ENCODE measurements at places on chromosomes 16 and 17.

DNA sequence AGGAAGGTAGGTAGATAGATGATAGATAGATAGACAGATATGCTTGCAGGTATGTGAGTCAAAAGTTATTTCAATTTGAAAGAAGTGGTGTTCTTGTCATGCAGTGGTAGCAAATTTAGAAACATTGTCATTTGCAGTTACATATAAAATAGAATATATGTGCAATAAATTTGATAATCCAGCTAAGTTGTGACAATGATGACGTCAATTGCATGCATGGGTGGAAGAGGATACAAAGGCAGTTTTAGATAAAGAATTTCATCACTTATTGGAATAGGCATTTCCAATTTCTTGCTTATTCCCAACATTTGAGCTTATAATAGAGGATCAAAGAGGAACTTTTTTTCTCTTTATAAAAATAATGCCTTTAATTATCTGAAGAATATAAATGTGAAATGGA is 99.2 kb upstream of the KCNJ16 start:
- no peak for DNase-seq

GRCh38 chr16:49505556-49505955 is 132.0 kb downstream of the C16orf78 start:
- DNase-seq = no peak

- no peak for DNase-seq
These were observed 231.1 kb upstream of the TBX2 start for GRCh38 chr17:61168506-61168905.

DNA sequence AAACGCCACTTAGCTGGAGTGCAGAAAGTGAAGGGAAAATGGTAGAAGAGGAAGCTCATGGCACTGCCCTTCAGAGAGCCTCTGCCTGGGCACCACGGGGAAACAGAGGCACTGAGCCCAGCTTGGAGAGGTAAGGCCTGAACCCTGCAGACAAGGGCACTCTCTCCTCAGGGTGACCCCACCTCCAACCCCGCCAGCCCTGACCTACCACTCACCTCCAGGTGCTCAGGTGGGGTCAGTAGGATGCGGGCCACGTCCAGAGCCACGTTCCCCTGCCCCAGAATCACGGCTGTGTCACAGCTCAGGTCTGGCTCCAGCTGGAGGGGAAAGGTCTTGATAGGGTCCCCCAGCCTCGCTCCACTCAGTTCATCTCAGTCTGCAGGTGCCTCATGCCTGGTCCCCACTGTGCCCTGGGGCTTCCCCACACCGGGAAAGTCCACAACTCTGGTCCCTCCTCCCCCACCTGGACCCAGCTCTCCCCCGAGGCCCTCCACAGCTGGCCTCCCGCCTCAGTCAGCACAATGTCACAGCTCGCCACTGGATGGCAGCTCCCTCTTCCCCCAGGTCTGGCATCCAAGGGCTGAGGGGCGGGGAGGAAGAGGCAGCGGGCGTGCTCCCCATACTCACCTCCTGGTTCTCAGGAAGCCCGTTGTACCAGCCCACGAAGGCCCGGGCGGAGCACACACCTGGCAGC is 6.0 kb upstream of the GRIN2C start:
- DNase-seq = no peak

- DNase-seq = no peak
These were observed 376.3 kb downstream of the CNTNAP4 start for GRCh38 chr16:76653390-76654026.

- no peak for DNase-seq
These were observed 25.9 kb downstream of the RNF43 start for GRCh38 chr17:58391302-58391984.

DNA sequence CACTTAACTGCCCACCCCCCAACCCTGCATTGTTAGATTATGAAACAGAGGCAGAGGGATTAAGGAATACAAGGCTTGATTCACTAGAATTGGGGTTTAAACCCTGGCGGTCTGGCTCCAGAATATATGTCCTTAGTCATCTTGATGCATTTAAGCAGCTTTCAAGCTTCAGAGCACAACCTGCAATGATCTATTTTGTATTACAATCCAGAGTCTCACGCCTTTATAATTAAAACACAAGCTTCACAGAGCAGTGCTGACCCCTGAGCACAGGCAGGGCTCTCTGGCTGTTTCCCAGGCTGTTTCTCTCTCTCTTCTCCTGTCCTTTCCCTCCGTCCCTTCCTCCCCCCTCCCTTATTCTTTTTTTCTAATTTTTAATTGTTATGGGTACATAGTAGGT is 209.1 kb downstream of the SPECC1 start:
- no peak for DNase-seq

GRCh38 chr17:57586196-57586740 is 158.8 kb downstream of the CCDC182 start:
- no peak for DNase-seq

- no peak for DNase-seq
These were observed 69.6 kb upstream of the ATP2A3 start for GRCh38 chr17:4033751-4034251.

GRCh38 chr17:50816271-50816670 is 19.1 kb upstream of the WFIKKN2 start:
- DNase-seq = no peak

DNA sequence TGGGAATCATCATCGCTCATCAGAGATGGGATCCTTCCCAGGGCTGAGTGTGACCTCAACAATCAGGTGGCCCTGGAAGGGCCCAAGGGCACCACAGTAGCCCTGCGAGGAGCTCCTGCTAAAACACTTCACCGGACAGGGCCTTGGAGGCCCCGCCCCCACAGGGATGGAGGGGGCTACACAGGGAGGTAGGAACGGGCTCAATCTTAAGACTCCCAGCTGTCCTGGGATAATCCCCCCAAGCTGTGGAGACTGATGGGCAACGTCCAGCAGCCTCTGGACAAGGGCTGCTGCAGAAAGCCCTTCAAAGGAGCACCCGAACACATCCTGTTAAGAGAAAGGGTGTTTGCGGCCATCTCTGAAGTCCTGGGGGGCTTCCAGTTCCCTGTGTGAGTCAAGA is 60.4 kb downstream of the ZNF423 start:
- no peak for DNase-seq

DNA sequence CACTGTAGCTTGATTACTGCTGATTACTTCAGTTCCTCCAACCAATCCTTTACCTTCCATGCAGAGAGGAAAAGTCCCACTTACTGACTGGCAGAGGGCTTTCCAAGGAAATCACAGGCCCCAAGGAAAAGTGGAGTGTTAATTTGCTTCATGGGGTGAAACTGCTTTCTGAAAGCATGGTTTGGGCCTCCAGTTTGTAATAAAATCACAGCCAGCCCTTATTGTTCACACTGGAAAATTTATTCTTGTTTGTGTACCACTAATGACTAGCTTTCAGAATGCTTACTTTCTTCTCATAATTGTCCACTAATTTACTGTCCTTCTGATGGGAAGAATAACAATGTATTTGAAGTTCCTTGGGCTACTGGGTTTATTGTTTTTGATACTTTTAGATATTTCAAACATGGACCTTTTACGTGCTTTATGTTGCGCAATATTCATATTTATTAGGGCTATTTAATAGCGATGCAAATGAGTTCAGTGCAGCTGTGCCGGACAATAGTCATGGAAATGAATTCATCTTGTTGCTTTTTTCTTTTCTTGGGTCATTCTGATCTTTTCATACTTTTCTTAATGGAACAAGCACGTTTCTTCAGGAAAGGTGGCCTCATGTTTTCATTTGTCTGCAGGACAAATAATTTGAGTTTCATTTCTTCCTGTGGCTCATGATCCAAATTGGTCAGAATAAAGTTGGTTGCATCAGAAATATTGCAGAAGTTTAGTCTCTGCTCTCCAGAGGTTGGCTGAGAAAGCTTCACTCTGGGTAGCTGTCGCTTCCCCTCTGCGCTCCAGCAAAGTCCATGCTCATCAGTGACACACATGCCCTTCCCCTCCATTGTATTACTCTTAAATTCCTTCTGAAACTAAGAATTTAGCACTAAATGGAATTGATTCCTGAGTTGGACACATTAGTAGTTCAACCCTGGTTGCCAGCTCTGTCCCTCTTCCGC is 128.7 kb downstream of the PRKCA start:
- DNase-seq = no peak

DNA sequence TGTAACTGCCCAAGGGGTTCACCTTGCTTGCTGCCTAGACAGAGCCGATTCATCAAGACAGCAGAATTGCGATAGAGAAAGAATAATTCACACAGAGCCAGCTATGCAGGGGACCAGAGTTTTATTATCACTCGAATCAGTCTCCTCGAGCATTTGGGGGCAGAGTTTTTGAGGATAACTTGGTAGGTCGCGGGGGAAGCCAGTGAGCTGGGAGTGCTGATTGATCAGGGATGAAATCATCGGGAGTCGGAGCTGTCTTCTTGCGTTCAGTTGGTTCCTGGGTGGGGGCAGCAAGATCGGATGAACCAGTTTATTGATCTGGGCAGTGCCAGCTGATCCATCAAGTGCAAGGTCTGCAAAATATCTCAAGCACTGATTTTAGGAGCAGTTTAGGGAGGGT is 9.1 kb downstream of the ITGAM start:
- no peak for DNase-seq

DNA sequence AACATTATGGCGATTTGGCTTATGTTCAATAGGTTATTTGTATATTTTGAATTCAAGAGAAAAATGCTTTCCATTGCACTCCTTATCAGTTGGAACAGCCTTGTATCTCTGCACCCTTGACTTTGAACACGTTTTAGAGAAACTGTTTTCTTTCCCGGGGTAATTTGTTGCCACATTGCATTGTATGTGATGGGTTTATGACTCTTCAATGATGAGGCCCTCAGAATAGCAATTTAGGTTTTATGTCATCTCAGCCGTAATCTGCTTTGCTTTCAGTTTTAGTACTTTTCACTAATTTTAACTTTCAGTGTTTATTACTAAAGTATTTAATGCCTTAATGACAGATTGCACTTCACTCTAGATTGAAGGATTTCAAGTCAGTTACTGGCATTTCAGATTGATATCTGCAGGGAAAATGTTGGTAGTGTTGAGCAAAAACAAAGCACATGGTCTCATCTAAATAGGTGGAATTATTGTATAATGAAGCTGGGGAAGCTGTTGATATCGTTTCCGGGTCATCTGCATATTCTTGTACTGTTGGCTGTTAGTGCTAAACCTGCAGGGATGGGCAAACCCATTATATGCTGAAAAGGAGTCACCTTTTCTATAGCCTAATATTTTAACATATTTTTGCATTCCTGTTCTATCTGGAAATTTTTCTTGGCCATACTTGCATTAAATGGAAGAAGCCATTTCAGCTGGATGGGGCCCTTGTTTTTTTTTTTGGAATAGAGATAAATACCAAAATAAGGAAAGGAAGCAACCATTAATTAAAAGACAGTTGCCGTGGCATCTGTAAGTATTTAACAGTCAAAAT is 2.0 kb downstream of the LUC7L3 start:
- DNase-seq = no peak

DNA sequence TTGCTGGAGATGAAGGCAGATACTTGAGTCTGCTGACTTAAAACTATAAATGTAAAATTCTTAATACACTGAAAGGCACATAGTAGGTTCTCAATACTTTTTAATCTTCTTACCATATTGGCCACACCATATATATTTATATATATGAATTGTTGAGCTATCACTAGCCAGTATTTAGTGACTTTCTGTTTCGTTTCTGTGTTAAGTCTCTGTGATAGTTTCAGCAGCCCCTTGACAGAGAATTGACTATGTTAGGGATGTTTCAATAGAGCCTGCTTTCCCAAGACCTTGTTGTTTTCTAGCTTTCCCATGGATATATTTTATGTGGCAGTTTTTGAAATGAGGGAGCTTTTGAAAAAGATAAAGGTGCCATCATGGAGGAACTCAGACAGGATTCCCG is 206.5 kb upstream of the GOT2 start:
- no peak for DNase-seq

DNA sequence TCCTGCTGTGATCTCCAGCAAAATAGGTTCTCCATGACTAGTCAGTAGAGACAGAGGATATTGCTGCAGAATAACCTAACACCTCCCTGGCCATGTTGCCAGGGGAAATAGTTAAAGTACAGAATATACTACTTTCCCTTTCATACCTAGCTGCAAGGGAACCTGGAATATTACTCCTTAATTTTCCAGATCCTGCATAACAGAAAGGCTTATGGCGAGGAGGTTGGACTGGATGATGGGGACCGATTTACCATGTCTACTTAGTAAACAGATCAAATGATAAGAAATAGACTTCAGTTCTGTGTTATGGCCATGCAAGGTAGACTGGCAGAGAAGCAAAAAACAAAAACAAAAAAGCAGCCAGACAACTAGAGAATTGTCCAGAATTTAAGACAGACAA is 117.4 kb downstream of the MSI2 start:
- no peak for DNase-seq

- no peak for DNase-seq
These were observed 105.2 kb downstream of the ABCA8 start for GRCh38 chr17:68849673-68850610.

DNA sequence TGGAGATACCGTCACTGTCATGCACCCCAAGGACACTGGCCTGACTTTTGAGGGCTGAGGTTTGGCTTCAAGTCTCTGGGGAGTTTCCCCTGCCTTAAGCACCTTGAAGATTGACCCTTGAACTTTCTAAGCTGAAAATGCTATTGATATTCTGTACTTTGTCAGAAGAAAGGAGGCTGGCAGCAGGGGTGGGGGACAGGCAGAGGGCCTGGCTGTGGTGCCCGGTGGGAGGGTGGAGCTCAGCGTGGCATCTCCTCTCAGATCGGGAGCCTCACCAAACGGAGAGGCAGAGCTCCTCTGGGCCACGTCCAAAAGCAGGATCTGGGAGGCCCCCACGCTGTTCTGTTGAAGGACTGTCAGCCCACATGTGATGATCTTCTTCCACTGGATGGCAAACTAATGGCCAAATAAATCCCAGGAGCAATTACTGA is 305.2 kb upstream of the IRX3 start:
- DNase-seq = no peak

- DNase-seq = no peak
These were observed 6.0 kb upstream of the TLCD3A start for GRCh38 chr17:726271-726919.

DNA sequence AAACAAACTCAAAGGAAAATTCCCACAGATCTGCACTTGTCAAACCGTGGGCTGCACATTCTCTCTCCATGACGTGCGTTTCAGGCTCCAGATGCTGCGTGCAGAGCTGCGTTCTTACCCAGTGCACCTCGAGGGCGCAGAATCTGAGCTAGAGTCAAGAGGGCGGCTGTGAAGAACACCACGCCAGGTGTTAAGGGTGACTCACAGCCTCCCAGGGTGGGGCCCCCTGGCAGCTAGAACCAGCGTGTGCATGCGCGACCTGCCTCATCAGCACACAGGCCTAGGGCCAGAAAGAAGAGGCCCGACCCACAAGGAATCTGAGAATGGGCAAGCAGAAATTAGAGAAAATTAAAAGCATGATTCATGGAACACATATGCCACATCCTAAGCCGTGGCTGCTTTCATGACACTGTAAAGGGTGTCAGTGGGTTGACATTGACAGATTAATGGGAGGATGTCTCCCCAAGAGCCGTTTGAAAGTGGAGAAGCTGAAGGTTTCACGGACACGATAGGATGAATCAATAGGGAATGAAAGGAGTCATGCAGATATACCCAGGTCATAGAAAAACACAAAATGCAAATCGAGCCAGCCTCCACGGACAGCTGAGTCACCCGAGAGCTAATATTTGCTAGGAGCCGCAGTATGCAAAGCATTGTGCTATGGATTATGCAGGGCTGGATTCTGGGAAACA is 29.0 kb downstream of the MARCHF10 start:
- DNase-seq = no peak

Data from activated naive CD8-positive, alpha-beta T cell treated with anti-CD3 and anti-CD28 coated beads, Interleukin-2, amount 50 U/mL, for 16 hours (primary cell).